ENCODE measurements at places on chromosomes 7 and 10.

DNA sequence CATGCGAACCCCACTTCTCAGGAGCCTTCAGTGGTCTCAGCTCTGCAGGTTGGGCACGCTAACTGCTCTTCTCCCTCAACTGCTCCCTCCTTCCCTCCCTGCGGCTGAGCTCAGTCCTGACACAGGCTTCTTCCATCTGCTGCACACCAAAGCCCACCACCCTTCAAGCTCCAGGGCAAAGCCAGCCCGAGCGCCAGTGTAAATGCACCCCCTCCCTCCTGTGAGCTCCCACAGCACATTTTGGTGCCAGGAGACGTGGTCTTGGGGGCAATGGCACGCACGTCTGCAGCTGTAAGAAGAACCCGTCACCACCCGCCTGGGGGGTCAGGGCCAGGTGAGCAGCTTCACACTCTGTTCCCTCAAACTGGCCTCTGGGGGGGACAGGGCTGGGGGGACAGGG is 15.9 kb downstream of the VIPR2 start:
- no peak for DNase-seq

GRCh38 chr10:50404021-50404773 is 152.9 kb upstream of the ASAH2 start:
- DNase-seq, result no peak

DNA sequence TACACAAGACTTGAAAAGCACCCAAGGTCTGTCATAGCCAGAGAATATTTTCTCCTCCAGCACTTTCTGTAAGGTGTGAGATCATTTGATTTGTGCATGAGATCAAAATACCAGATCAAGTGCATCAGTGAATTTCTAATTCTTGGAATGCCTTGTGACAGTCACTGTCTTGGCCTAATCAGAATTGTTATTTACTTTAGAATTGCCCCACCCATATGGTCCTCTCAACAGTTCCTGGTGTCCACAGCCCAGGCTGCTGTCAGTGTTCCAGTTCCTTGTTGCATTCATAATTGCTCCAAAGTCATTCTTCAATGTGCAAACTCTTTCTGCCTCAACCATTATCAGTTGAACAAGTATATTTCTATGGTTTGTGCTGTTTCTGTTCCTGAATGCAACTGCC is 770.2 kb downstream of the NRG3 start:
- no peak for DNase-seq

GRCh38 chr10:85430991-85431390 is 935.6 kb downstream of the GRID1 start:
- DNase-seq, result no peak

DNA sequence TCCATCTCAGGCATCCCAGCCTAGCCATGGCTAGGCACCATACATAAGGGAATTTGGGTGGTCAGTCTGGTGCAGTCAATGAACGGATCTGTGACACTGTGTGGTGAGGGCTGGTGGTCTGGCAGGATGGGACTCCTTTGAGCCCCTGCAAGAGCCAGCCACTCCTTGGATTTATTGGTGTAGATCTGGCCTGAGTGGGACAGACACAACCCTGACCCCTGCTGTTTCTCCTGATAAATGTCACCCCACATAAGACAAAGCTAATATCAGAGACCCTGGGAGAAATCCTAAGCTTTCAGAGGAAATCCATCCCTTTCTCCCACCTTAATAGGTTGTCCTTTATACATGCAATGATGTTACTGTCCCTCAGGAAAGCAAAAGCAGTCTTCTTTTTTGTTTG is 2.3 kb downstream of the FBXO24 start:
- DNase-seq, result no peak

- peak; percentile 18 for DNase-seq
Measured at GRCh38 chr7:135645296-135645904, 16.9 kb upstream of the STMP1 start.

GRCh38 chr10:101272229-101272868 is 43.1 kb upstream of the LBX1 start:
- no peak for DNase-seq

GRCh38 chr10:6062101-6062771 is at the start of gene IL2RA:
Gene IL2RA (minus strand): TSS chr10:6062367. CDS start chr10:6062151, 216 bp downstream.
- no peak for DNase-seq

GRCh38 chr7:77958436-77958835 is 159.9 kb downstream of the PHTF2 start:
- no peak for DNase-seq

DNA sequence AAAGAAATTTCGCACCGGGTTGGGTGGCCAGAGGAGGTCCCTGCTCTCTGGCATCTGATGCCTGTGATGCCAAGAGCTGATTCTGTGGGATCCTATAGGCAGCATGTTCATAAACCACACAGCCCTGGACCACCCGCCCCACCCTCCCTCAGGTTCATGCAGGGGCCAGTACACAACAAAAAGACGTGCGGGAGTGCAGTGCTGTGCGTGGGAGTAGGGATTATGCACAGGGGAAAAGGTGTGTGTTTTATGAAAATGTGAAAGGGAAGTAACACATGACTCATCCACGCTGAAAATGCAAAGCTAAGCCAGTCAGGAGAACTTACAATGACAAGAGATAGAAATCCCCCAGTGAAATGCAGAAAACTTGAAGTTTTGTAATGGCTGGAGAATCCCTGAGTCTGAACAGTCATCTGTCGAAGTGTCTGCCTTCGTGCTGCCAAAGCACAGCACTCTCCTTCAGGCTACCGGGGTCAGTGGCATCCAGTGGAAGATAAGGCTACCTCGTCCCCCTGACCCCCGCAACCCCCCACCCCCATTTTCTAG is 1.1 kb downstream of the KIAA1217 start:
- no peak for DNase-seq

DNA sequence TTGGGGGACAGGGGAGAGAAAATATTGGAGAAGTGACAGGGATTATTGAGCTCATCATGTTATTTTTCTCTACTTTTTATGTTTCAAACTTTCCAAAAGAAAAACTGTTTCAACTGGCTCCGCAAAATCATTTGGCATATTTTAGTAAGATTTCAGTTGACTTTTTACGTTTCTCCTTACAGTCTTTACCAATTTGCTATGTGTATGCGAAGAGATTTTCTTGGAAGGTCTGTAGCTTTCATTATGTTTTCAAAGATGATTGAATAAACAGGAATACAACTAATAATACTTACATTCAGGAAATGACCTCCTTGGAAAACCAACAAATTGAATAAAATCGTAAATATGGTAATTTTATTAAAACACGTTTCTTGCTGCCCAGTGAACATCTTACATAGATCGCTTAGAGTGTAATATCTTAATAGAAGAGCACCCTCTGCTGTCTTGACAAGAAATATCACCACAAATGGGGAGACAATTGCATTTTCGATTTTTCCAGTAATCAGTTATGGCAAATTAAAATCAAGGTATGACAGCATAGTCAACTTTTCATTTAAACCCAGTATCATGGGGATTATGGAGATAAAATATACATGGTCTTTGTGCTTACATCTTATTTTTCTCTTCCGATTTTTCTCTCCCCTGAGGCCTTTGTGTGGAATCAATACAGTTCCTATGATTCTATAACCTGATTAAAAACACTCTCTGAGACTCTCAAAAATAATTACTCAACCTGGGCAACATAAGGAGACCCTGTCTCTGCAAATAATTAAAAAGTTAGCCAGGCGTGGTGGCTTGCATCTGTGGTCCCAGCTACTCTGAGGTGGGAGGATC is 43.1 kb downstream of the MBL2 start:
- no peak for DNase-seq

GRCh38 chr7:137020351-137020750 is 151.9 kb downstream of the CHRM2 start:
- no peak for DNase-seq

DNA sequence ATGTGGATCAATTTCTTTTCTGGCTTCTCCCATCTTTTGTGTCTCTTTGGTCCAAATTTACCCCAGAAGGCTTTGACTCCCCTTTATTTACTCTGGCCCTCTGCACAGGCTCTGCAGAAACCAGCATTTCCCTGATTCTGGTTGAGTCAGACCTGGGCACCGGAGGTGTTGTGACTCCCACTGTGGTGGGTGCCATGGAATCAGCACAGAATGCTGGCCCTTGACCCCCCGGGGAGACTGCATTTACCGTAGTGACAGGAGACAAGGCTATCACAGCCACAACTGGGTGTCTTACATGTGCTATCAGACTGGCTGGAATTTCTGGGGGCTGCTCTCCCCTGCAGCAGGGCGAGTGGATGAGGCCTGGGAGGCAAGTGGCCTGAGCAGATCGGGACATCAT is 37.6 kb downstream of the PLXDC2 start:
- DNase-seq, result no peak

DNA sequence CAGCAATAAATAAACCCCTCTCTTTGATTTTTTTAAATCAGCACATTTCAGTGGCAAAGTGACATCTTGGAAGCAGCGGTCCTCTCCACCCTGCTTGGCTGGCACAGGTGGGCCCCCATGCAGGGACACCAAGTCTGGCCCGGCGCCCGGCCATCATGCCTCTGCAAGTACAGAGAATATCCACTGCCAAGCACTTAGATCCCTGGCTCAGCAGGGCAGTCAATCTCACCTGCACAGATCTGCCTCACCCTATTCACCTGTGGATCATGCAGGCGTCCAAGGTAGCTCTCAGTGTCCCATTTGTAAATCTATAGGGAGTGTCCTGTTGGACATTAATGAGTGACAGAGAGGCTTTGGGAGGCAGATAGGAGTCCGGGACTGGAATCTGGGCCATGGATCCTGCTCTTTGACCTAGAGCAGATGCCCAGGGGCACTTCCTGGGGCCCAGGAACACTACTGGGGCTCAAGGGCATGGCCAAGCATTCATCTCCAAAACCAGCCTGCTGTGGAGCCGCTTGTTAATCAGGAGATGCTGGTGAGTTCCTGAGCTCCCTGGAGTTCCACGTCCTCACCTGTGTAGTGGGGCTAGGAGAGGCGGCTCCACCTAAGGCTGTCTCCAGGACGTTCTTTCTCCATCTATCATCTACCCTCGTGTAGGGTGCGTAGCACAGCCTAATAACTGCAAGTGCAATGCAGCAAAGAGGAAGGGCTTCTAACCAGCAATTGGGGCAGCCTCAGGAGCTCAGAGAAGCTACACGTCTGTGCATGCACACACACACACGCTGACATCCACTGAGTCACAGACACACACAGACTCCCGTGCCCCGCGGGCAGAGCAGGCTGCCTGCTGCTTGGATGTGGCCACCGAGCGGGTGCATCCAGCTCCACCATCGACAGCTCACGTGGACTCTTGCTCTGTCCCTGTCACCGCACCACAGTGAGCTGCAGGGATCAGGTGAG is 123.6 kb downstream of the OAT start:
- no peak for DNase-seq

GRCh38 chr7:495761-496321 is 23.8 kb downstream of the PDGFA start:
- no peak for DNase-seq

GRCh38 chr10:944034-944831 is 12.7 kb upstream of the LARP4B start:
- DNase-seq, result no peak

GRCh38 chr10:102802920-102803534 is 34.2 kb downstream of the CYP17A1 start:
- no peak for DNase-seq

DNA sequence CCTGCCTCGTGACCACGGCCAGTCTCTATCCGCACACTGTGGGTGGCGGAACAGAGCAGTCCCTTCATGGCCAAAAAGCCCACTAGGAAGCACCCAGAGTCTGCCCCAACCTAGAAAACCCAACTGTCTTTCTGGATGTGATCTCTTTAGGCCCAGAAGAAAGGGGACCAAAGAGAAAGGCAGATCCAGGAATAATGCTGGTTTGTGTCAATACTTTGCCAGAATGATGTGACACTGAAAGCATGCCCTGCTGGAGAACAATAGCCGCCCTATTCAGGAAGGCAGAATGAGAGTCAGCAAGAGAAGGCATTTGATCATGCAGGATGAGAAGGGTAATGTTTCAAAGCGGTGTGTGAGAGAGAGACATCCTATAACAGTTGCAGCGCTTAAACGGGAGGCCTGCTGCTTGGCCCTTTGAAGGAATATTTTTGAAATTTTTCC is 274.7 kb downstream of the USP6NL start:
- DNase-seq, result no peak

Data from urinary bladder (tissue), 4 donors.